Nucleus accumbens (tissue), 56 donors: ENCODE measurements at places on chromosomes 7 and 10.

- no peak for DNase-seq
Observed at GRCh38 chr10:86100581-86101061, 266.0 kb downstream of the GRID1 start.

- no peak for DNase-seq
Observed at GRCh38 chr7:46360296-46360695, 439.2 kb upstream of the IGFBP3 start.

DNA sequence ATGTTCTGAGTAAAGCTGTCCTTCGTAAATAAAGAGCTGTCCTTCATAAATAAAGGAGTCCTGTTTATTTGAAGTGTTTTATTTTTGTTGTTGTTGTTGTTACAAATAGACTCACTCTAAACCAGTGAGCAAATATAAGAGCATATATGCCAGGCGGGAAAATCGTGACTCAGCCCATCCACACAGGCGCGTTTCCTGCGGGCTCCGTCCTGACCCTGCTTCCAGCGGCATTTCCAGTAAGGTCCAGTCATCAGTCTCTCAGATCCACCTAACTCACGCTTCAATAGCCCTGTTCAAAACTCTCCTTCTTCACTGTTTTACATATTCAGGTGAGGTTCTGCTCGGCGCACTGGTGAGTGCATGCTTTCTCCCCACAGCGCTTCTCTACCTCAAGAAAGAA is 277.2 kb upstream of the ADARB2 start:
- no peak for DNase-seq

DNA sequence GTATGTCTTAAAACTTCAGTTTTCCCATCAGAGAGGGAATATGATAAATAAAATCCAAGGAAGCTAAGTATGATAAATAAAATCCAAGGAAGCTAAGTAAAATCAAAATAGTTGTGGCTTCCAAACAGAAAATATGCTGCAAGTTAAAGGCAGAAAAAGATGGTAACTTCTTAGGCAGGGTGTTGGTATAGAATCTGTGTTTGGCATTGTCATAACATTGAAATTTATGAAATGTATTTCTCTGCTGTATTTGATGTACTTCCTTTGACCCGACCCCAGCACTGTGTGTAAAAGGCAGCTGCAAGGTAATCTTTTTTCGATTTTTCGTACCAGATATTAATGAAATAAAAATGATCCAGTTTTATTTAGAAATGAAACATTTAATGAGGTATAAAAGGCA is 537.2 kb downstream of the TFEC start:
- no peak for DNase-seq

GRCh38 chr7:143104759-143105158 is 27.1 kb upstream of the PIP start:
- DNase-seq, result no peak

DNA sequence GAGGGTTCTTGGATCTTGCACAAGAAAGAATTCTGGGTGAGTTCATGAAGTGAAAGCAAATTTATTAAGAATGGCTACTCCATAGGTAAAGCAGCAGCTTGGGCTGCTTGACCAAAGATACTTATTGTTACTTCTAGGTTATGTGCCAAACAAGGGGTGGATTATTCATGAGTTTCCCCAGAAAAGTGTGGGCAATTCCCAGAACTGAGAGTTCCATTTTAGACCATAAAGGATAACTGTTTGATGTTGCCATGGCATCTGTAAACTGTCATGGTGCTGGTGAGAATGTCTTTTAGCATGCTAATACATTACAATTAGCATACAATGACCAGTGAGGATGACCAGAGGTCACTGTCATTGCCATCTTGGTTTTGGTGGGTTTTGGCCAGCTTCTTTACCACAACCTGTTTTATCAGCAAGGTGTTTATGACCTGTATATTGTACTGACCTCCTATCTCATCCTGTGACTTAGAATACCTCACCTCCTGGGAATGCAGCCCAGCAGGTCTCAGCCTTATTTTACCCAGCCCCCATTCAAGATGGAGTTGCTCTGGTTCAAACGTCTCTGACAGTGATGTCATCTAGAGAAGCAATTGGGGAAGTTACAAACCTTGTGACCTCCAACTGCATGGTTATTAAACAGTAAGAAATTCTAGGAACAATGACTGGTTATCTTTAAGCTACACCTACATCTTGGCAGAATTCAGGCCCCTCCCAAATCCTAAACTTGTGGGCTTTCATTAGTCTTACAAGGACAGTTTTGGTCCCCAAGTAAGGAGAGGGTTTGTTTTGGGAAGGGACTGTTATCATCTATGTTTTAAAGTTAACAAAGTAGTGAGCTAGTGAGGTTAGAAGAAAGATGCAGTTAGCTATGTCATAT is 48.0 kb upstream of the INHBA start:
- DNase-seq, result no peak
